Fibroblast of skin of back (primary cell): ENCODE measurements at places on chromosomes 1 and 21.

DNA sequence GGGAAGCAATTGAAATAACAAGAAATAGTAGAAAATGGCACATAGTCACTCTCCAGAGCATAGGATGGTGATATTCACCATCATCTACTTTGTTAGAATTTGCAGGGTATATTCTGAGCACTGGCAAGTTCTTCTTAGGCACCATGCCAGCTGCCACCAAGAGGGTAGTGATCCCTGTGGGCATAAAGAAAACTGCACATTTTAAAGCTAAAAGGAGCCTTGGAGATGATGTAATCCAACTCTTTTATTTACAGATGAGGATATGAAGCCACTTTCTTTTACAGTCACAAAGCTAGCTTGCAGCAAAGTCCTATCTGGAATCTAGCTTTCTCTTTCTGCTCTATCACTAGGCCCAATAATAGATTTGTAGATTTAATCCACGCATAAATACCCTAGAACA is 69.0 kb downstream of the PTGER3 start:
- peak; percentile 5 for DNase-seq

- DNase-seq = no peak
These were observed 645 bp downstream of the ATP6V0B start for GRCh38 chr1:43975249-43975961.

- DNase-seq = no peak
These were observed 47.9 kb downstream of the CAPN9 start for GRCh38 chr1:230794871-230795605.

- no peak for DNase-seq
These were observed 62.5 kb upstream of the CAPZB start for GRCh38 chr1:19547814-19548213.

GRCh38 chr1:14634486-14634885 is 36.0 kb downstream of the KAZN start:
- DNase-seq = no peak

DNA sequence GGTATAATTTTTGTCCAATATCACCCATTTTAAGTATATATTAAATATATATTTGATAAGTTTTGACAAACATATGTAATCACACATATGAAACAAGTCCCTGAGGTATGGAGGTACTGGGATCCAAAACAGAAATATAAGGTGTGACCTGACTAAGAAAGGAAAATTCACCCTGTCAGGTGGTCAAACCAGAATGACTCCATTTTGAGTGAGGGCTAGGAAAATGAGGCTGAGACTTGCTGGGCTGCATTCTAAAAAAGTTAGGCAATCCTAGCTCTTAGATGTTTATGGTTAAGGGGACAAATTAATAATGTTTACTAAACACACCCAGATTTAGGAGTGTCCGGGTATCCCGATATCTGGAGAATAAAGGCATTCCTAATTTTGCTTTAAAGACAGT is 11.6 kb upstream of the SLC19A2 start:
- no peak for DNase-seq

- no peak for DNase-seq
These were observed 46.0 kb downstream of the DPH5 start for GRCh38 chr1:100979631-100980030.

DNA sequence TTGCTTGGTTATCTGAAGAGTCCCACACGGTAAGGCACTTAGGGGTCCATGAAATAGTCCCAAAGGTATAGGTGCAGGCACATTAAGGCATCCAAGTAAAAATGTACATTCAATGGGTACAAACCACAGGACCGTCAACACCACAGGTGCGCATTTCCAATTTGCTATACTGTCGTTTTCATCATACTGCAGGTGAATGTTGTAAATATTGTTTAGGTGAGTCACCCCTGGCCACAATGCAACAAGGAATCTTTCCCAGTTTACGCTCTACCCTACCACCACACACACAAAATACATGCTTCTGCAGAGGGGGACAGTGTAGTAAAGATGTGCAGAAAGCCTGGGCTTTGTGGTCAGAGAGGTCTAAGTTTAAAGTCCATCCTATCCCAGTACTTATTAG is 13.7 kb downstream of the CADM3 start:
- DNase-seq = no peak

DNA sequence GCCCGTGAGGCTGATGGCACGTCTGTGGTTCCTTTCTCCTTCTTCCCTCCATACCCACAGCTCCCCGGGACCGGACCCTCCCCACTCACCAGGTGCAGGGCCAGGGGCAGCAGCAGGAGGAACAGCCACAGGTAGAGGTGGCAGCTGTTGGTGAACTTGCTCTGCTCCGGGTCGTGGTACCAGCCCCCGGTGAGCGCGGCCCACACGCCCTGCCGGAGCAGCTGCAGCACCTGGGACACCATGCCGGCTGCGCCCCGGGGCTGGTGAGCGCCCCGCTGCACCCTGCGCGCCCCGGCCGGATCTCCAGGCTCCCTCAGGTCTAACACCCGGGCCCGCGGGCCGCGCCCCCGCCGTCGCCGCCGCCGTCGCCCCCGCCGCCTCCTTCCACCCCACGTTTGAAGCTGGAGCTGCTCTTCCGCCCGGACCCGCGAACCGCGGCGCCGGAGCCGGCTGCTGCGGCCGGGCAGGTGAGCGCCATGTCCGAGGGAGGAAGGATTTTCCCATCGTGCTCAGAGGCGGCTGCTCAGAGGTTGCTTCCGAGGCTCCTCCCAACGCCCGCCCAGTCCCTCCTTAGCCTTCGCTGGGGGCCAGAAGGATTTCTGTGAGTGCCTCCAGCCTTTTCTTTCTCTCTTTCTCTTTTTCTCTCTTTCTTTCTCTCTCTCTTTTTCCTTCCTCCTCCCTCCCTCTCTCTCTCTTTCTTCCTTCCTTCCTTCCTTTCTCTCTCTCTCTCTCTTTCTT is at the start of gene PCNX2:
PCNX2 (minus strand) TSS at position 489 of the 738 bp plus-strand sequence; CDS start at position 242, 247 bp downstream.
- peak; percentile 56 for DNase-seq

DNA sequence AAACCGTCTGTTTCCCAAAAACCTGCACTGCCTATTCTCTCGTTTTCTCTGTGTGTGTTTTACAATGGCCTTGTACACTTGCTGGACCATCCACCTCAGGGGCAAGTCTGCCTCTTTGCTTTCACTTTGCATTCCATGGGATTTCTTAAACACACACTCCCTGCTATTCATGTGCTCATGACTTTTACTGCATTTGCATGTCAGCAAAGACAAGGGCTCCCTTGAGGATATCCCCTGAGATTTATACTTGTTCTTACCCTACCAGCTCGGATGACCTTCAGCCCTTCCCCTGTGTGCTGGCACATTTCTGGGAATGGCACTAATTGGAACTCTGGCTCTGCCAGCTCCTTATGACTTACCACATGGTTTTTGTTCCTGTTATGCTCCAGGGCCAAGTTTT is 386.9 kb downstream of the AMY1C start:
- DNase-seq = no peak

DNA sequence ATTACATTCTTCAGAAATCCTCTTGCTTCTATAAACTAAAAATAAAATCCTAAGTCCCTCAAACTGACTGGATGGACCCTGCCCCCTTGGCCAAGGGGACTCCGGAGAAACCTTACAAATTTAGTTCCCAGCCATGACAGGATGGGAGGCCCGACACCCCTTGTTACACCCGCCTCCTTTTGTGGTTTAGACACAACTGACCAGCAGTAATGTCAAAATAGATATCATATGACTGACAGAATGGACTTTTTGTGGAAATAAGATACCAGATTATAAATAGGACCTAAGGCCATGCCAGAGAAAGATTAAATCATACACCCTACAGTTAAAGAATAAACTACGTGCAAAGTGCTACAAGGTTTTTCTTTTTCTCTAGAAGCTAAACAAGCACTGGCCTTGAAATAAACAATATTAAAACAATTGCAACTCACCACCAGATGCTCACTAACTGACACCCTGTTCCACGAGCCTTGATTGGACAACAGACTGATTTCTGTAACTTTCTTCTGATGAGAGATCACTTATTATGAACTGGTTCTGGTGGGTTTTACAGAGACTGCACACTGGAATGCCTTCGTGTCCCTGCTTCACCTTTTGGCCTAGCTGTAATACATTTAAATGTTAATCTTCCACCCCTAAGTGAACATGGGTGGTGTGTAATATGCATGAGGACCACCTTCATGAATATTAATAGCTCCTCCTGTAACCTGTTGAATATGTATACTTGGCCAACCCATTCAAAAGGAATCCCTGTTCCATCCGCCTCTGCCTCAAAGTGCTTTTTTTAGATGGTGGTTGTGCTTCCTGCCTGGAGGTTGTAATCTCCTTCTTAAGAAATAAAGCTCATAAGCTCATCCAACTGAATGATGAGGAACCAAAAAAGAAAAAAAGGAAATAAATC is 99.6 kb downstream of the ODF2L start:
- DNase-seq = no peak

- DNase-seq = no peak
These were observed 26.5 kb downstream of the CYYR1 start for GRCh38 chr21:26546446-26547097.

DNA sequence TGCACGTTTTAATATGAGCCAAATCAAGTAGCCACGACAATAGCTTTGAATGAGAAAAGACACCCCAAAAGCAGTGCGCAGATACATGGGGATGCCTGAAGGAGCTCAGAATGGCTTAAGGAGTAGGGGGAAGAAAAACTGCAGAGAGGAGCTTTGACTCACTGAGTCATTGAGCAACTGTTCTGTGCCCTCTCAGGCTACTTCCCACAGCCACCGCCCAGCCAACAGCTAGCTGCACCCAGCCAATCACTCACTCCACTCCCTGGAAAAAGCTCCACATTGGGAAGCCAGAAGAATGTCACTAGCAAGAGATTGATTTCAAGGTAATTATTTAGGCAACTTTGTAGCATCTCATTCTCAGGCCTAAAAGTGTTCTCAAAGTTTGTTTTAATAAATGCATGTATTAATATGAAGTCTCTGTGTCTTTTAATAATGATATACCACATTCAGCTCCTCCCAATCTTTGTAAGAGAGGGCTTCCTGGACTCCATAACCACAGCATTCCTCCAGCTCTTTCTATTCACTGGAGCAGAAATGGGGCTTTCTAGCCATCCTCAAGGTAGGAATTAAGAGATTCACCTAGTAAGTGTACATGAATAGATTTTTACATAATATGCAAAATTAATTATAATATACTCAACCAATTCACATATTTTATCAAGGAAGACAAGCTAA is 16.8 kb downstream of the DUSP10 start:
- DNase-seq = peak; percentile 60

DNA sequence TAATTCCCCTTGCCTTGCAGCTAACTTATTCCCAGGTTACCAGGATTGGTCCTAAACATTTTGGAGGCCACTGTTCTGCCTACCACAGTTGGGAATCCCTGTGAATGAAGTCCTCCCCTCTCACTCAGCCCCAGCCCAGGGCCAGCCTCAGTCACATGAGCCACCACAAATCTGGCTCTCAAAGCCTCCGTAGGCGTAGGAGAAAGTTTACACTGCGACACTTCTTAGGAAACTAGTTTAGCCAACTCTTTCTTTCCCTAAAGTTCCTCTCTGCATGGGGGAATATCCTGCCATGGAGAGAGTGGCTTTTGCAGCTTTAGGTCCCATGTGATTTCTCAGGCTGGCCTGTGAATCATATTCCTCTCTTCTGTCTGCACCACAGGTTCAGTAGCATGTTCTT is 45.7 kb upstream of the ETV3 start:
- no peak for DNase-seq

DNA sequence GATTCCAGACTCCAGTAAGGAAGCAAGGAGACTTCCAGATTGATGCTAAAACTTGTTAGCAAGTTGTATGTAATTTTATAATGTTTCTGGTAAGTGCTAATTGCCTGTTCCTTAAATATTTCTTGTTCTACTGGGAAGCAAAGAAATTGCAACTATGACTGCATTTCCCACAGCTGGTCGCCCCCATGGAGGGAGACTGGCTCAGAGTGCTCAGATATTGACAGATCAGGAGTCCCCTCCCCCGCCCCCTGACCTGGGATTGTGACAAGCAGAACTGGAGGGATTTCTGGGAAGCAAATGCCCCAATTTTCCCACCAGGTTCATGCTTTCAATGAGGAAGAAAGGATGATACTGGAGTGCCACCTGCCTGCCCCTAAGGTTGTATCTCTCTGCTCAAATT is 82.2 kb upstream of the HMGB4 start:
- no peak for DNase-seq

DNA sequence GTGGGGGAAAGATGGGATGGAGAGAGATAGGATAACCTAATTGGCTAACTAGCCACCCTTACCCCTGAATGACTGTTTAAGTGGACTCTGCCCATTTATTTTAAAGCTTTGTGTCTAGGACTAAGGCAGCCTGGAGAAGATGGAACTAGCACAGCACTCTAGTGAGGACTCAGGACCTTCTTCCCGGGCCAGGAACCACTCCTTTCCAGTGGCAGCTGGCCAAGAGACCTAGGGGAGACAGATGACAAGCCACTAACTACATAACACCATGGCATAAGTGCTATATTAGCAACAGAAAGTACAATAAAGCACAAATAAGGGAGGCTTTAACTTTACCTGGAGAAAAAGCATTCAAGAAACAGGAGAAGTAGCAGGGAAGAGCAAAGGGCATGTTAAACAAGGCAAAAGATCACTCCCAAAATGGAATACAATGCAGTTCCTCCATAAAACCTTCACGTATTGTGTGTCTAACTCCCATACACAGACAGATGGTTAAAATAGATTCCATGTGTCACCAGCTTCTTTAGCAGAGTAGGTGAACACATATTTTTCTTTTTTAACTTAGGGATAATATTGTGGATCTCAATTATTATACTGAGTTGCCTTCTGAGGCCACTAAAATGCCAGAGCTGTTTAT is 20.6 kb downstream of the CLCA1 start:
- no peak for DNase-seq

GRCh38 chr1:119859647-119860046 is 36.7 kb downstream of the ADAM30 start:
- DNase-seq = peak; percentile 82

- no peak for DNase-seq
These were observed 19.0 kb downstream of the IGSF21 start for GRCh38 chr1:18126616-18127015.
